ENCODE measurements at places on chromosomes 11 and 22. TPM values are rescaled to one million over a fixed set of nuclear protein-coding genes. Genes with fewer than 3 reads are reported as not detected.

Gene ACCS
- total RNA-seq: 66.9 TPM

Gene CRY2
- 51.5 TPM for total RNA-seq

GRCh38 chr11:125129316-125129993 is 18.0 kb upstream of the TMEM218 start:
- no peaks in the 10 kb centered on the region for H3K27me3 ChIP-seq
- H3K4me3 ChIP-seq: no peak overlapping the region
- H3K4me1 ChIP-seq: no peaks in the 10 kb centered on the region
- H3K36me3 ChIP-seq: no peaks in the 10 kb centered on the region
- DNase-seq: peak; percentile 14

DNA sequence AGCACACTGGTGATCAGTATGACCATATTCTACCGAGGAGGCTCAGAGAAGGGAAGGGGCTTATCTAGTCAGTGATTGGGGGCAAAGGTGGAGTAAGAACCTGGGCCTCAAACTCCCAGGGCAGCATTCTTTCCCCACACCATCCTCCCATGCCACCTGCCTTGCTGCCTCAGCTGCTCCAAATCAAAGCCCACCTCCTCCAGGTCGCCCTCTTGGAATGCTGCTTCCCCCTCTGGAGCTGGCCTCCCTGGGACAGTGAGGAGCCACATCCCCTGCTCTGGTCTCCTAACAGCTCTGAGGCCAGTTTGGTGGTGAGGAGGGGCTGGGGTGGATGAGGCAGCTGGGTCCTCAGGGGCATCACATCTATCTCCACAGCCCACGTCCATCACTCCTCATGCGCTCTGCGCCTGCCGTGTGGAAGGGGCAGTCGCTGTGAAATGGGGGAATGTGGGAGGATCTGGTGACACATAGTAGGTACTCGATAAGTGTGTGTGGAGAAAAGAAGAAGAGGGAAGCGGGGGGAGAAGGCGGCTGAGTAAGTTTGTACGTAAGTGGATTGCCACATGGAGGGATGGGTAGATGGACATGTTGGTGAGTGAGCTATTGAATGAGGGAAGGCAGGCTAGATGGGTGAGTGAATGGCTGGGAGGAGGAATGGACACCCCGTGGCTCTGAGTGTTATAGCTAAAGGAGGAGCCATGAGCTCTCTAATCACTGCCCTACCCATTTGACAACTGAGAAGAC is 16.1 kb upstream of the ARHGEF17 start:
- H3K27ac ChIP-seq: no peak overlapping the region
- DNase-seq: no peak
- no peaks in the 10 kb centered on the region for H3K36me3 ChIP-seq
- no peaks in the 10 kb centered on the region for H3K4me1 ChIP-seq

GRCh38 chr11:121048464-121049233 is 24.7 kb downstream of the TBCEL start:
- no peak overlapping the region for H3K4me3 ChIP-seq
- no peaks in the 10 kb centered on the region for H3K4me1 ChIP-seq
- H3K27me3 ChIP-seq: no peaks in the 10 kb centered on the region
- no peak for DNase-seq
- peaks cover 12% of the 10 kb centered on the region for H3K36me3 ChIP-seq

DNA sequence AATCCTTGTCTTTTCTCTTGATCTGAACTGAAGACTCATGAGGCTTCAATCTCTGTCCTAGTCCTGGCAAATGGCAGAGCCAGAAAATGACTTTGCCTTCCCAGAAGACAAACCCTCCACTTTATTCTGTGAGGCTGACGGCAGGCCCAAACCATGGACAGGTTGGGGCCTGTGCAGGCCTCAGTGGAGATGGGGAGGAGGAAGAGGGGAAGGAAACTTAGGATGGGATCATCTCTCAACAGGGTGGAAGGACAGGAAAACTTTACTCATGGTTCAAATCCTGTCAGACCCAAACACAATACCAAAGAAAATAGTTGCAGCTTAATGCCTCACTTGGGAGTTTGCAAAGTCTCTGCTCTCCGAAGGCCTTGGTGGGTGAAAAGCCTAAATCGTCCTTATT is 9.8 kb downstream of the RPL27A start:
- H3K4me3 ChIP-seq: no peak overlapping the region
- no peaks in the 10 kb centered on the region for H3K27me3 ChIP-seq
- no peaks in the 10 kb centered on the region for H3K4me1 ChIP-seq
- no peak overlapping the region for H3K27ac ChIP-seq
- H3K36me3 ChIP-seq: peaks cover 23% of the 10 kb centered on the region

- H3K27me3 ChIP-seq: no peaks in the 10 kb centered on the region
- H3K4me1 ChIP-seq: no peaks in the 10 kb centered on the region
- no peak overlapping the region for H3K4me3 ChIP-seq
- no peak overlapping the region for H3K27ac ChIP-seq
- H3K36me3 ChIP-seq: peaks cover 16% of the 10 kb centered on the region
- peak; percentile 68 for DNase-seq
Observed at GRCh38 chr11:8631395-8632118, 37.5 kb upstream of the STK33 start.

GRCh38 chr11:47997063-47998053 is 17.0 kb downstream of the PTPRJ start:
- no peak overlapping the region for H3K4me3 ChIP-seq
- H3K27ac ChIP-seq: no peak overlapping the region
- no peaks in the 10 kb centered on the region for H3K27me3 ChIP-seq
- H3K36me3 ChIP-seq: no peaks in the 10 kb centered on the region

DNA sequence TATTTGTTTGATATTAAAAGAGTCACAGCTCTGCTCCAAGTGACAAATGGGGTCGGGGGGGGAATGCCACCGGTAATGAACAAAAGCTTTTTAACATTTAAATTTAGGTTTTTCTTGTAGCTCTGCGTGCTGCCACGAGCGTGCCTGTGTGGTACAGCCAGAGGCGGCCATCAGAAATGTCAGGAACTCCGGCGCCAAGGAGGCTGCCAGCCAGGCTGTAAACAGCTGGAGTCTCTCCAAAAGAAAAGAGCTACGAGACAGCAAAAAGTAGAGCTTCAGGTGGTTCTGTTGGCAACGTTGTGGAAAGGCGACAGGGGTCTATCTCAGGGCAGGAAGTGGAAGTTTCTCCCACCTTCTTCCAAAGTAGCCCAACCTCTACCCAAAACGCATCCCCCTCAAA is 532.8 kb downstream of the OPCML start:
- peaks cover 13% of the 10 kb centered on the region for H3K27me3 ChIP-seq
- H3K4me1 ChIP-seq: peaks cover under 1% of the 10 kb centered on the region
- no peak overlapping the region for H3K27ac ChIP-seq
- H3K4me3 ChIP-seq: no peak overlapping the region

DNA sequence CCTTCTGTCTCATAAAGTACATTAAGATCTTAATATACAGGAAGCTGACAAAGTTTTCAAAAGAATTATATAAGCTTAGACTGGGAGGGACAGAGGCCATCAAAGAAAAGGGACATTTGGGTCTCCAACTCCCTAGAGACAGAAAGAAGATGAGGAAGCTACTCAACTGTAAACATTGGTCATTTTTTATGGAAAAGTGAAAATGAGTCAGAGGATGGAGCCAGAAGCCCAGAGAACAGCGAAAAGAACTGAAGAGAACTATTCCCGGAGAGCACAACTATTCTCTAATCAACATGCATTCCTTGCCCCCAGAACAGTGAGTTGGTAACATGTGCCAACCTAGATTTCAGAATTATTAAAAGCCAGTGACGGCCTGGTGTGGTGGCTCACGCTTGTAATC is 779.3 kb downstream of the DLG2 start:
- no peak overlapping the region for H3K4me3 ChIP-seq
- no peaks in the 10 kb centered on the region for H3K4me1 ChIP-seq
- no peak for DNase-seq

- H3K27ac ChIP-seq: no peak overlapping the region
- no peaks in the 10 kb centered on the region for H3K36me3 ChIP-seq
- H3K27me3 ChIP-seq: no peaks in the 10 kb centered on the region
- H3K4me1 ChIP-seq: no peaks in the 10 kb centered on the region
- DNase-seq: no peak
- H3K4me3 ChIP-seq: no peak overlapping the region
Observed at GRCh38 chr22:39389420-39389819, 10.2 kb upstream of the TAB1 start.

GRCh38 chr11:30876663-30877396 is 290.7 kb upstream of the MPPED2 start:
- DNase-seq: peak; percentile 60
- peaks cover 57% of the 10 kb centered on the region for H3K4me1 ChIP-seq
- H3K27me3 ChIP-seq: no peaks in the 10 kb centered on the region
- H3K4me3 ChIP-seq: no peak overlapping the region
- H3K36me3 ChIP-seq: no peaks in the 10 kb centered on the region

Data from lung (tissue), 17 donors.